ENCODE measurements at places on chromosomes 12 and 14.

DNA sequence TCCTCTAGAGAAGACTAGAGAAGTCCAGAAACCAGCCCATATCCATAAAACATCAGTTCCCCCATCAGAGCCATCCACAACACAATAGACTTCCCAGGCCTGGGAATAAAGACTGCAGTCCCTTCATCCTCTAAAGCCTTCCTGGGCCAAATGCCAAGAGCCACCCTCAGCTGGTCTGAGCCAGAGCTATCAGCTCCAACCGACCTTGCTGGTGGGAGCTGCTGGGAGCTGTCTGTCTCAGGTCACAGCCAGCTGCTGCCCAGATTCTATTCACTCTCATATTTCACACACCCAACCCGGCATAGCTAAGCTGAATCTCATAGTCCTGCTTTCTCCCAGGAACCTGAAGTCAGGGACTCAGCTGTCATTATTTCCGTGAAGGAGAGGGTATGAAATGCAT is 10.9 kb upstream of the TFCP2 start:
- DNase-seq, result no peak

DNA sequence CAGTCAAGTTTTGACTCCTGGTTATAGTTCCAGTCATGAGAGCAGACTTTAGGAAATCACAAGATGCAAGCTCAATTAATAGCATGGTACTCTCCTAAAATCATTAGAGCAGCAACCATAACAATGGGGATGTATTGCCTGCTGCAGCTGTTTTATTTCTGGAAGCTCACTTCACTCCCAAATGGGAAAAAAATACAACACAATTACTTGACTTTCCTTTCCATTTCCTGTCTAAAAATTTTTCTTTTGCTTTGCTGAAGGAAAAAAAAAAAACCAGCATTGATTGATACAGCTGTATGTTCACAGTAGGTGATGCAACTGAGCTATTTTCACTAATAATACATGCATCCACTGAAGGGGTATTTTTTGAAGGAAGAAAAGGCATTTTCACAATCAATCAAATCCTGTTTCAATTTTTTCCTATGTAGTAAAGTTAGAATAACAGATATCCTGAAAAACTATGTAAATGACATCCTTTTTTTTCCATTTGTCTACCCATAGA is 143.9 kb upstream of the NOVA1 start:
- no peak for DNase-seq

- DNase-seq, result no peak
Observed at GRCh38 chr14:55979096-55979495, 139.1 kb upstream of the PELI2 start.

DNA sequence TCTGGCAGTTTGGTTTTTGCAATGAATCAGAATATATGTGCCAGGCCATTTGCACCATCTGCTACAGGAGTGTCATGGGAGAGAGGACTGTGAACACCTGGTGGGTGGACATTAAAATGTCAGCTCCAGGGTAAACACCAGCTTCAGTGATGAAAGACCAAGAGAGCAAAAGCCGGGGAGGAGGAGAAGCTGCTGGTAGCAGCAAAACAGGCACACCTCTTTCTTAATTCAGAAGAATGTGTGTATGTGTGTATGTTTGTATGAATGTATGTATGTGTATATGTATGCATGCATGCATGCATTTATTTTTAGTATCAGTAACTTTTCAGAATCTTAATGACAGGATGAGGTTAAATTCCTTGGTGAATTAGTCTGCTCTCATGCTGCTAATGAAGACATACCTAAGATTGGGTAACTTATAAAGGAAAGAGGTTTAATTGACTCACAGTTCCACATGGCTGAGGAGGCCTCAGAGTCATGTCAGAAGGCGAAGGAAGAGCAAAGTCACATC is 357.4 kb upstream of the PRICKLE1 start:
- DNase-seq, result no peak

DNA sequence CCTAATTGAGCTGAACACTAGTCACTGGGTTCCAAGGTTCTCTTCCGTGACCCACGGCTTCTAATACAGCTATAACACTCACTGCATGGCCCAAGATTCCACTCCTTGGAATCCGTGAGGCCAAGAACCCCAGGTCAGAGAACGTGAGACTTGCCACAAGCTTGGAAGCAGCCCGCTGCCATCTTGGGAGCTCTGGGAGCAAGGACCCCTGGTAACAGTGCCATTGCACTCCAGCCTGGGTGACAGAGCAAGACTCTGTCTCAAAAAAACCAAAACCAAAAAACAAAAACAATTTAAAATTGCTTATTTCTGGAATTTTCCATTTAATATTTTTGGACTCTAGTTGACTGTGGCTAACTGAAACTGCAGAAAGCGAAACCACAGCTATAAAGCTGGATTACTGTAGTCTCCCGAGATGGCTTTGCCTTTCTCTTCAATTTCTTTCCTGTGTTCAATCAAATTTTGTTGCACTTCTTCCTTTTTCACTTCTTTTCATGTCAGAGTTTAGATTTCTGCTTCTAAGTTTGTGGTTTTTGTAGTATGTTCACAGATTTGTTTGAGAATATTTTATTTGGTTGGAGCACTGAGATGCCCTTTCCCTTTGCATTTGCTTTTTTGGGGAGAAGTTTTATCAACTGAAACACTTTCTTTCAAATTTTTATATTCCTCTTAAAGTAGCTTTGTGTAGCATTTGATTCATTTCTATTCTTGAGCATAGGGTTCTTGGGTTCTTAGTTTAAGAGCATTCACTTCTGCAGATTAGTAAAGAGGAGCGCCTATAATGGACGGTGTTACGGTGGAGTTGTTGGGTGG is 44.6 kb downstream of the DDHD1 start:
- DNase-seq, result no peak

- DNase-seq, result no peak
Observed at GRCh38 chr14:75700295-75700694, 39.2 kb downstream of the TTLL5 start.
